Esophagus muscularis mucosa (tissue), 4 donors: ENCODE measurements at places on chromosomes 1 and 21.

DNA sequence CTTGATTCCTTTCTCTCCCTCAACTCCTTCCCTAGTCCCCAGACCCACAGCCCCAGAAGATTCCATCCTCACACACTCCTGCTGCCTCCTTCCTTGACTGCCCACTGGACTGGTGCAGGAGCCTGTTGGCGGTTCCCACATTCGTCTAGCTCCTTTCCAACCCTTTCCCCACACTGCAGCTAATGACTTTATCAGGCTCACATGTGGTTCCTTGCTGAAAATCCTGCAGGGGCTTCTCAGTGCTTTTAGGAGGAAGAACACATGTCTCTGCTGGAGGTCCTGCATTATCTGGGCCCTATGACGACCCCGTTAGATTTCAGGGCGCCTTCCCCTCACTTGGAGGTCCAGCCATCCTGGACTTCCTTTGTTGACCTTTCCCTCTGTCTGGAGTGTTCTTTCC is 50.2 kb downstream of the EDN2 start:
- no peak for DNase-seq

DNA sequence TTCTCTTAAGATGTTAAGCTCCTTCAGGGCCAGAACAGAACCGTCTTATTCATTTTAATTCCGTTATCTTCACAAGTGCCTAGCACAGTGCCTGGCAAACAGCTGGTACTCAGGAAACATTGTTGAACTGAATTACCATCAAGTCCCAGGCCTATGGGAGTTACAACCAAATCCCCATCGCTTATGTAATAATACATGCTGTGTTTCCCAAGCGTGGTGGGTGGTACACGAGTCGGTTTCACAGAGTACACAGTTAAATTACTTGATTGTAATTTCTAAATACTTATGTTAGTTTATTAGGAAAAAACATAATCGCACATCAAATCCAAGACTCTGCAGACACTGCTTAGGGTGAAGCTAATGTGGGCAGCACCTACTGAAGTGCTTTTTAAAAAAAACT is 1.0 kb downstream of the ANGEL2 start:
- no peak for DNase-seq

GRCh38 chr1:59193443-59194093 is 103.3 kb upstream of the FGGY start:
- peak; percentile 24 for DNase-seq

- no peak for DNase-seq
Observed at GRCh38 chr1:11980676-11980972, 380 bp downstream of the MFN2 start.

DNA sequence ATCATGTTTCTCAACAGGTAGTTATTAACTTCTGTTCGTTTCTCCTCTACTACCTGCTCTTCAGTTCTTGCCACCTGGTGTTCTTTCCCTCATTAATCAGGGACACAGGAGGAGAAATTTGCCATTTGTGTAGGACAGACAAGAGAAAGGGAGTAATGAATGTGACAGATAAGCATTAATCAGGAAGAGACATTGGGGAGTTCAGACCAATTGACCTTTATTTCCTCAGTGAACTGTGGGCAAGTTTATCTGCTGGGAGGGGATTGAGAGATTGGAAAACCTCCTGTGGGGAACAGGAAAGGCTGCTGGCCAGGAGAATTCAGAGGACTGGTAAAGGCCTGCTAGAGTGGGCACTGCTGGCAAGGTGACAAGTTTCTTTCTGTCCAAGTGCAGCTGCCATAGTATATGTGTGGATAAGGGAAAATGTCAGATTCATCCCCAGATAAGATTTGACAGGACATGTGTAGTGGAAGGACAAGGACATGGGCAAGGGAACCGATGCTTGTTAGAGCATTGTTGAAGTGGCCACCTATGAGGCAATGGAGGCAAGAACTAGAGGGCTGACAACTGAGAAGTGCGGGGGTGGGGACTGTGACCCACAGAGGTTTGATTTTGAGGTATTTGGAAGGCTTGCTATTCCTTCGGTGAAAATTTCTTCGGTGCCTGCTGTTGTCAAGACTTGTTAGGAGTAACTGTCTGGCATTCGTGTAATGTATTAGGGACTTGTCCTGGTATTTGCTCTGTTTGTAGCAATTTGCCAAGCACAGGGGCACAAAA is 12.6 kb downstream of the SZT2 start:
- DNase-seq, result no peak

GRCh38 chr1:36238433-36238832 is 14.2 kb downstream of the THRAP3 start:
- no peak for DNase-seq

DNA sequence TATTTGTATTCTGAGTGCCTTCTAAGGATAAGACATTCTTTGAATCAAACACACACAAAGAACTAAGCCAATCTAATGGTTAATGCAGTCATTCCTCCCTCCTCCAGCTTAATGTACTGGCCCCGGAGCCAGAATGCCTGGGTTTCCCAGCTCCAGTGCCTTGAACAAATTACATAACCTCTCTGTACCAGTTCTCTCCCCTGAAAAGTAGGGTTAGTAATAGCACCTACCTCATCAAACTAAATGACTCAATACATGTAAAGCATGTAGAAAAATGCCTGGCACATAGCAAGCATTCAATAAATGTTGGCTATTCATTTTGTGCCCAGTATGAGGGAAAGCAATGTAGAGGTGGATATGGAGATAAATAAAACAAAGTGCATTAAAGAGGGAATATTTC is 14.0 kb downstream of the C1orf52 start:
- DNase-seq, result no peak

GRCh38 chr1:193019442-193020026 is 39.6 kb downstream of the UCHL5 start:
- no peak for DNase-seq

GRCh38 chr1:4658643-4659628 is 4.5 kb downstream of the AJAP1 start:
- no peak for DNase-seq

DNA sequence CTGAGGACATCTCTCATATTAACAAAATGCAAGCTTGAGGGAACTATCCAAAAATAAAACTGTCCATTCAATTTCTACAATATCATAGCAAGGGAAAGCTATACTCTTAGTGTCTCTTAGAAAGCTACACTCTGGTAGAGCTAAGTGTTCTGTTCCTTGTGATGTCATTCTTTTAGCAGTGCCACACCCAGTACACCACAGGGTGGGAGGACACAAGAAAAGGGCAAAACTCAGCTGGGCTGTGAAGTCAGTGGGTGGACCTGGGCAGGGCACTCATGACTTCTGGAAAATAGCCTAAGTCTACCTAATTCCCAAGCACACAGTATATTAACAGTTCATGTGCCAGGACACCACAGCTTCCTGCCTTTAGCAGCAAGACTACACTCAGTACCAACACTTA is 42.2 kb upstream of the TNFSF4 start:
- no peak for DNase-seq

- DNase-seq, result no peak
Observed at GRCh38 chr1:159851407-159851806, 11.1 kb downstream of the VSIG8 start.

DNA sequence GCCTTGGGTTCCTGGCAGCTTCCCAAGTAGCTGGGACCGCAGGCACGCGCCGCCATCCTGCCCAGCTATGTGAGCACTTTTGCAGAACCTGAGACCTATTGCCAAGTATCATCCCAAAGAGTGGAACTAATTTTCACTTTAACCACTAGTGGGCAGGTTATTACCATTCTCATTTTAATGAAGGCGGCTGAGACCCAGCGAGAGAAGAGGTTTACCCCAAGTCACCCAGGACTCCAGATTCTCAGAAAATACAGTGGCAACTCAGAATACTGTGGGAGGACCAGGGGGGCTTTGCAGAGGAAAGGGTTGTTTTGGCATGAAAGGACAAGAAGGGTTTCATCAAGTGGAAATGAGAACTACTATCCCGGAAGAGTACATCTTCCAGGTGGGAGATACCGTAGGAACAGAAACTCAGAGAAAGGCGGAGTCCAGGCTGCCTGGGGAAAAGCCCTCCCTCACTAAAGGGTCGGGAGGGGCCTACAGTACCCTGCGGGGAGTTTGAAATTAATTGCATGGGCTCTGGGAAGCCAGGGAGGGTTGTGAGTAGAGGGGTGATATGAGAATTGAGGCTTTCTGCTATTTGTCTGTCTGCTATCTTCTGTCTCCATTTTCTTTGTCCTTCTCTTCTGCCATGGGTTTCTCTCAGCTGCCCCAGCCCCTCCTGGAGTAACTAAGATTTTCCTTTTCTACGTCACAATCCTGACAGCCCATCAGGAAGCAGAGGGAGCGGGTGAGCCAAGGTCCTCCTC is 7.2 kb upstream of the SEMA4A start:
- DNase-seq, result no peak

DNA sequence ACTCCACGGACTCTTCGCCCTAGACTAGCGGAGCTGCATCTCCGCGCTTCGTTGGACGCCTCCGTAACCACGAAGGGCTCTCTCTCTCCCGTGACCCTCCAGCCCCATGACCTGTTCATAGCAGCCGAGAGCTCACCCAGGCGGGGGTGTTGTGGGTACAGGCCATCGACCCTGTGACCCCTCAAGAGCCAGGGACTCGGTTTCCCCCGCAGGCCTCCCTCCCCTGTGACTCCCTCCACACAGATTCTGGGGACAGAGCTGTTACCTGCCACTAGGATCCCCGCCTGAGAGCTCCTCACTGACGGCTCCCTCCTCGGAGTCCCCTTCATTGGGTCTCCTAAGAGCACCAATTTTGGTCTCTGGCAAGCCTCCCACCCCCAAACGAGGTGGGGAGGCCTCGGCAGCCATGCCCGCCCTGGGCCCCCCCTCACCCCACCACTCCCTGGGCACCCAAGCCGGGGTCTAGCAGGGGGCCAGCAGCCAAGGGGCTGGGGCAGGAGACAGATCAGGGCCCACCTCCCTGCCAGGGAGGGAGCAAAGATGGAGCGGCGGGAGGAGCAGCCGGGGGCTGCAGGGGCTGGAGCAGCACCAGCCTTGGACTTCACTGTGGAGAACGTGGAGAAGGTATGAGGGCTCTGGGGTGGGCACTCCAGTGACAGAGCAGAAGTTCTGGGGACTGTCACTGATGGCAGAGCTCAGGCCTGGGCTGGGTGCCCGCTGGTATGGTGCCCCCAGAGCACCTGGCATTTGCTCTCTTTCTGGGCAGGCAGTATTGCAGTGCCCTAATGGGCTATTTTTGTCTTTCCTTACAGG is 517 bp downstream of the IPO13 start:
- DNase-seq, result no peak

DNA sequence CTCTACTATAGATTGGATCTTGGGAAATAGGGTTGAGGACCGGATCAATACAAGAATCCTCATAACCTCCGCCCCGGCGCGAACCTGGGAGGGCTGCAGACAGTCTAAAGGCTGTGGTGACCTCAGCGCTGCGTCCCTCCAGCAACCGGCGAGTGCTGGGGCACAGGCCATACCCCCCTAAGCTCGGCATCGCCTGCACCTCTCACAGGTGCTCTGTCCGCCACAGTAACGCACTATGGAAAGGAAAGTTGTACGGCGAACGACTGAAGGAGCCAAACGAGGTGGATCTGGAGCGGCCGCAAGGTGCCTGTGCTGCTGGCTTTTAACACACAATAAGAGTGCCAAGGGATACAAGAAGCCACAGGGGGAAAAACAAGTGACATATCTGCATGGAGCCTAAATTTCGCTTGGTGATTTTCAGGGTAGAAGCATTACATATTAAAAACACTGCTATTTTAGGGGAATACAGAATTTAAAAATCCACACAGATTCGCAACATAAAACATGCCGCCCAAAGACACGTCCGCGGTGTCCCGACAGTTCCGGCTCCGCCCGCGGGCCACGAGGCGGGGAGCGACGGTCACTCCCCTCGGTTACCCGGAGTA is 1.4 kb upstream of the RBM15 start:
- no peak for DNase-seq

DNA sequence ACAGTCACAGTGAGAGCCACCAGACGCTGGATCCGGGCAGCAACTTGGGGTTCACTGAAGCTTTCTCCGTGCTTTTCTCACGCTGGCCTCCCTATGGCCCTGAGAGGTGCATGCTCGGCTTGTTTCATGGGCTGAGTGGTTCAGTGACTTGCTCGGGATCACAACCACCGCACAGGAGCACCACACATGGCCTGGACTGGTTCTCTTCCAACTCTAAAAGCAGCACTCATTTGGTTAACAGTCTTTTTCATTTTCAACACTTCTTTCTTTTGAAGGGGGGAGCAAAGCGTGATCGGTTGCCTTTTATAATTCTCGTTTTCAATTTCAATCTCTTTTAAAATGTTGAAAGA is 26.2 kb downstream of the UBIAD1 start:
- no peak for DNase-seq

DNA sequence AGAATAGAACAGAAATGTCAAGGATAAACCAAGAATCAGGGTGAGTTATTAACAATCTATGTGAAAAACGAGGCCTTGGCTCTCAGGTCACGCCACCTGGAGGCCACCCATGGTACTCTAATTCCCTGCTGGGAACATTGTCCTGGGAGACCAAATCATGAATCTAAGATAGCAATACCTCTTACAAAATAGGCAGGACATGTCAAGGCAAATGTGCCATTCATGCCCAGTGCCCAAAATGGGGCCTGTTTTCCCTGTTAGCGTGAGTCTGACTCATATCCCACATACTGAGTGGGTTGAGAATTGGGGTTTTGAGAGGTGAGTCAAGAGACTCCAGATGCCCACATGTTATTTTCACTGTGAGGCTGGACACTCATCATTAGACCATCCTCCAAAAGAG is 380.8 kb downstream of the HHIPL2 start:
- no peak for DNase-seq

GRCh38 chr1:194295685-194296084 is 1109.3 kb upstream of the B3GALT2 start:
- no peak for DNase-seq

- DNase-seq, result peak; percentile 94
Observed at GRCh38 chr1:167797015-167797414, 75.2 kb downstream of the MPZL1 start.

DNA sequence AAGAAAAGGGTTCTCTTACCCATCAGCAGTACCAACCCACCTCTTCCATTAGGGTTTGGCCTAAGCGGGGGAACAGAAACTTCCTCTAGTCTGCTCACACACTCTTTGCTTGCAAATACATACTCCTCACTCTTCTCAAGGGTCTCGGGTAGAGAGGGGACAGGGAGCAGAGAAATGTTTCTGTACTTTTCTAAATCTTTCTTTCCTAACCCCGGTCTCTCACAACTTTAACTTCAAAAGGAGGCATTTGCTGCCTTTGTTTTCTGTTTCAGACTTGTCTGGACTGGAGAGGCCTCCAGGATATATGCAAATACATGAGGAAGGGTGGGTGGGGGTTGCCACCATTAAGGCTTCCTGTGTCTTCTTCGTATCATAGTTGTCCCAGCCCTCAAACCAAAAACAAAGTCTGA is 10.5 kb upstream of the LAX1 start:
- DNase-seq, result no peak

DNA sequence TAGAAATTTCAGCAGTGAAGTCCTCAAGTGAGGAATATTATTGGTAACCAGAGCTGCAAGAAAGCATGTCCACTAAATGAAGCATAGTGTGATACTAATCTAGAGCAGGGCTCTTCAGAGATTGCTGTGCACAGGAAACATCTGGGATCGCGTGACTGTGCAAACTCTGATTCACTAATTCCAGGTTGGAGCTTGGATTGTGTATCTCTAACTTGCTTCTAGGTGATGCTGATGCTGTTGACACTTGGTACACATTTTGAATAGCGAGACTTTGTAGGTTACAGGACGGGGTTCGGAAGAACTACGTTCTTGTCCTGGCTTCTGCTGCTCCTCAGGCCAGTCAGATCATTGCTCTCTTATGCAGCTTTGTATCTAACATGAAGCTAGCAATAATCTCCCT is 66.5 kb downstream of the PRRX1 start:
- no peak for DNase-seq

- no peak for DNase-seq
Observed at GRCh38 chr1:28965271-28965870, 51.0 kb downstream of the EPB41 start.
